ENCODE measurements at places on chromosomes 2 and 18.

- DNase-seq = no peak
Observed at GRCh38 chr2:225670111-225670974, 270.8 kb downstream of the NYAP2 start.

- no peak for DNase-seq
Observed at GRCh38 chr18:34697891-34698290, 12.2 kb upstream of the DTNA start.

GRCh38 chr2:127110985-127111384 lies 4.0 kb upstream of the BIN1 start:
- no peak for DNase-seq

GRCh38 chr18:25614168-25614567 lies 262.2 kb upstream of the ZNF521 start:
- no peak for DNase-seq
